Gastrocnemius medialis (tissue), 4 donors: ENCODE measurements at places on chromosomes 7 and 10. TPM values are rescaled to one million over a fixed set of nuclear protein-coding genes. Genes with fewer than 3 reads are reported as not detected.

NET1 gene
- 30.8 TPM for total RNA-seq

GRCh38 chr10:677750-678661, 11.5 kb downstream of the DIP2C start:
- no peak for DNase-seq

- DNase-seq, result peak; percentile 41
These were observed at the start of gene HTRA1 for GRCh38 chr10:122461367-122461728. Gene HTRA1, plus strand, starts transcription at chr10:122461553. Its CDS starts 100 bp downstream, at chr10:122461653.

NPTX2 gene
- 15.1 TPM for total RNA-seq

DNA sequence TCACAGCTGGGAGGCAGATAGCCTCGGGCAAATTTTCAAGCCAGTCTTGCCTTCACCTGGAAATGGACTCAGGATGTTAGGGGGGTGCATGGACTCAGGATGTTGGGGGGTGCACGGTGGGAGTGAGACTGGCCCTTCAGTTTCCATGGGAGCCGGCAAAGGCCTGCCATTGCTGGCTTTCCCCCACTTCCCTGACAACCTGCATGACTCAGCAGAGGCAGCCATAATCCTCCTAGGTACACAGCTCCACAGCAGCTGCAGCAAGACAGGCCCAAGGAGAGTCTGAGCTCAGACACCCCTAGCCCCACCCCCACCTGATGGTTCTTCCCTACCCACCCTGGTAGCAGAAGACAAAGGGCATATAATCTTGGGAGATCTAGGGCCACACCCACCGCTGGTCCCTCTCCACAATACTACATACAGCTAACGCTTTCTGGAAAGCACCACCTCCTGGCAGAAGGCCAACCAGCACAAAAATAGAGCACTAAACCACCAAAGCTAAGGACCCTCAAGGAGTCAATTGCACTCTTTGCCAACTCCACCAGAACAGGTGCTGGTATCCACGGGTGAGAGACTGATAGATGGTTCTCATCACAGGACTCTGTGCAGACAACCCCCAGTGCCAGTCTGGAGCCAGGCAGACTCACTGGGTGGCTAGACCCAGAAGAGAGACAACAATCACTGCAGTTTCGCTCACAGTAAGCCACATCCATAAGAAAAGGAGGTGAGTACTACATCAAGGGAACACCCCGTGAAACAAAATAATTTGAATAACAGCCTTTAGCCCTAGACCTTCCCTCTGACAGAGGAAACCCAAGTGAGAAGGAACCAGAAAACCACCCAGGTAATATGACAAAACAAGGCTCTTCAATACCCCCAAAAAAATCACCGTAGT, 18.3 kb downstream of the C7orf25 start:
- no peak for DNase-seq

FGL2 gene
- total RNA-seq, result 5.0 TPM

DNA sequence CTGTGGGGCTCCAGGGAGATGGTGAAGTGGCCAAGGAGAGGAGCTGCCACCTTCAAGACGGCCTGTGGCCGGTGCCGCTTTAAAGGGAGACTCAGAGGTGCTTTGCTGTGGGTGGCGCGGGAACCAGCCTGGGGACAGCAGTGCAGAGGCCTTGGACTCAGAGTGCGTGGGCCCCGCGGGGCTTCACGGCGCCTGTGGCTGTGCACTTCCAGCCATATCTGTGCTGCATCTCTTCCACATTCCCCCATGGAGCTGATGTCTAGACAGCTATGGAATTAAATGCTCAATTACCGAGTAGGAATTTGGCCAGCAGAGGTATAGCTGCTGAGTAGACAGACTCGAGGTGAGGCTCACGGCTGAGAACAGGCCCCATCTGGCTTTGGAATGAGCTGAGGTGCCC, 41.7 kb downstream of the HTRA1 start:
- DNase-seq, result no peak

DNA sequence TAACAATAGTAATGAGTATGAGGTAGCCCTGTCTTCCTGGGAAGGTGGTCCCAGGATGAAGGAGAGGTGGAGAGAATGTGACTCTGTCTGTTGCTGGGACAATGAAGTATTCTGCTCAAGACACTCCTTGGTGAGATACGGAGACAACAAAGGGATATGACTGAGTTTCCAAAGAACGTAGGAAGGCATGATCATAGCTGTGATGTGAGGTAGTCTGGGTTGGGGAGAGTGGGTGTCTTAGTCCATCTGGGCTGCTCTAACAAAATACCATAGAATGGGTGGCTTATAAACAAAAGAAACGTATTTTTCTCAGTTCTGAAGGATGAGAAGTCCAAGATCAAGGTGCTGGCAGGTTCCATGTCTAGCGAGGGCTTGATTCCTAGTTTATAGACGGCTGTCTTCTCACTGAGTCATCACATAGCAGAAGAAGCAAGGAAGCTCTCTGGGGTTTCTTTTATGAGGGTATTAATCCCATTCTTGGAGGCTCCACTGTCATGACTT, 84.9 kb upstream of the RHOBTB1 start:
- DNase-seq, result no peak

DNA sequence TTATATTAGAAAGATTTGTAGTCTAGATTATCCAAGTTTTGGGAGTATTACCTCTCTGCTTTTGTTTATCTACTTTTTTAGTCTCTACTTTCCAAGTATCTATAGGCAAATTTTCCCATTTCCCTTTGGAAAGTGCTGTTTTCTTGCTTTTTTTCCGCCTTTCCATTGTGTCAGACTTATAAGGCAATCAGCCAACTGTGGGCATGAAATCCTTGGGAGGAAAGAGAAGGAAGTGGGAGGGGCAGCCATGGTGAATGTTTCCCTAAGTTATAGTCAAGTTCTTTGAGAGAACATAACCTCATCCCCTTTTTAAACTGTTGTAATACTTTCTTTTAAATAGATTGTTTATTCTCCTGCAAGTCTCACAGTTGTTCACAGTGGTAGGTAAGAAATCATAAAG, 52.6 kb downstream of the PTEN start:
- no peak for DNase-seq

DNA sequence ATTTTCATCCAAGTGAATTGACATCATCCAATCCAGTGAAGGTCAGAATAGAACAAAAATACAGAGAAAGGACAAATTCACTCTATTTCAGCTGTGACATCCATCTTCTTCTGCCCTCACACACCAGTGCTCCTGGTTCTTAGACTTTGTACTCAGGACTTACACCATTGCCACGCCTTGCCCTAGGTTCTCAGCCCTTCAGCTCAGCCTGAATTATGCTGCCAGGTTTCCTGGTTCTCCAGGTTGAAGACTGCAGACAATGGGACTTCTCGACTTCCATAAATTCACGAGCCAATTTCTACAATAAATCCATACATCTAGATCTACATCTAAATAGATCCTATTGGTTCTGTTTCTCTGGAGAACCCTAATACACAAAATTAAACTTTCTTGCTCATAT, 181.2 kb upstream of the KCND2 start:
- DNase-seq, result no peak

- DNase-seq, result no peak
These were observed 426.0 kb downstream of the TYW1 start for GRCh38 chr7:67422601-67423000.

NYAP1 gene
- 0.29 TPM for total RNA-seq

HDAC9 gene
- 3.0 TPM for total RNA-seq

DNA sequence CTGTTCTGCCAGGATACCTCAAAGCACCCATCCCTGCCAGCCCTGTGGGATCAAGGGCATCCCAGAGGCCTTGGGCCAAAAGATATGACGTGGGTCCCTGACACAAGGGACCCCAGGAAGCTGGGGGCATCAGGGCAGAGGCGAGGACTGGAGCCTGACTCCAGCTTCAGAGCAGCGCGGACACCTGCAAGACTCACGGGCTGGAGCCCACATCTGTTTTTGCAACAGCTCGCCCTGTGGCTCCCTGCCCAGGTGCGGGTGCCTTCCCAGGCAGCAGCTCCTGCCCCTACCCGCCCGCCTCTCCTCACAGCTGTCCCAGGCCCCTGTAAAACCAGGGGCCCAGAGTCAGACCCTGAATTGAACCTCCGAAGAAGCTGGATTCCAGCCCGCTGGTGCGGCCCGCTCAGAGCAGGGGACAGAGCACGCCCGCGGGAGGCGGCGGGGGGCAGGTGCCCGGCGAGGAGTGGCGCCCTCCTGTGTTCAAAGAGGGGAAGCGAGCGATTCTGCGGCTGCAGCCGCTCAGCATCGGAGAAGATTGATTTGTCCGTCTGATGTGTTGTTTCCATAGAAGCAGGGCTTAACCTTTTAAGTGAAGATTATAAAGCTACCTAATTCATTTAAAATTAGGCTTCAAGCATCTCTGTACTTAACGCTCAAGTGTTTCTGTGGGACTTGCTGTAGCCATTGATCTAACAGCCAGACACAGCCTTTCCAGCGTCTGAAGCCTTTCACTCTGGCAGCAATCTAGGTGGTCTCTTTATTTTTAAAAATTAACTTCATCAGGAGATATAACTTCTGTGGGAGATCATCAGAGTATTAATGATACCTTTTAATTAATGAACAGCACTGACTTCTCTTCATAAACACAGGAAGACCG, 88.4 kb downstream of the BEND7 start:
- DNase-seq, result no peak

- DNase-seq, result no peak
These were observed 231.8 kb downstream of the AHR start for GRCh38 chr7:17530244-17530643.

- DNase-seq, result no peak
These were observed 198.5 kb downstream of the INHBA start for GRCh38 chr7:41504214-41504980.

DNA sequence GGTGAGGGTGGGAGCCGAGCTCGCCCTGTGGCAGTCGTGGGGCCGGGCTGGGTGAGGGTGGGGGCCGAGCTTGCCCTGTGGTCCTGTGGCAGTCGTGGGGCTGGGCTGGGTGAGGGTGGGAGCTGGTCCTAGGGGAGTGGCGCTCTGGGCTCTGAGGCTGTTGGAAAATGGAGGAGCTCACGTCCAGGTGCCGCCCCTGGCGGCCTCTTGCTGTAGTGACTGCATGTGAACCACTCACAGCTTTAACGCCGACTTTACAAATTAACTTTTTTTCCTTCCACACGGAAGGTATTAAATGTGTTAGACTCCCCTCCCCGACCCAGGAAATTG, 312.6 kb downstream of the WDR37 start:
- no peak for DNase-seq

DNA sequence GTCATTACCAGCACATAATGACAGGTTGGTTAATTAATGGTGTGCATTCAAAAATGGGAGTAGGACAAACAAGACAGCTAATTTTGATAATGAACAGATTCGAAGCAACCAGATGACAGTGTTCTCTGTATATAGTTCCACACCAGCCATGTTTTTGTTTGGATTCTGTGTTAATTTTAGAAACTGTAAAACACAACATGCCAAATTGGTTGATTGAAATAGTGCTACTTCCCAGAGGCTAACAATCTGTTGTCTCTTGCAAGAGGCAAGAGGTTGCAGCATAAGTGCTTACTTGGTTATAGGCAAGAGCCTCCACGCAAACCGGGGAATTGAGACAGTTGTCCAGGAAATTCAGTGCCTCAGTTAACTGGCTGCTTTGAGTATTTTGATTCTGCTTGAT, 170.2 kb upstream of the HABP2 start:
- DNase-seq, result no peak

GNAT3 gene
- not detected for total RNA-seq

- DNase-seq, result no peak
These were observed 7.1 kb upstream of the KCNIP2 start for GRCh38 chr10:101850749-101851148.

TMEM229A gene
- total RNA-seq, result not detected

- no peak for DNase-seq
These were observed 2.1 kb downstream of the GLCCI1 start for GRCh38 chr7:7970531-7971307.

GRCh38 chr10:2949948-2950354, 117.4 kb upstream of the PFKP start:
- no peak for DNase-seq

GRCh38 chr7:13702251-13702650, 287.2 kb downstream of the ETV1 start:
- no peak for DNase-seq

GRCh38 chr10:119445311-119445934, 97.1 kb downstream of the RGS10 start:
- peak; percentile 72 for DNase-seq

- DNase-seq, result no peak
These were observed 42.8 kb downstream of the PDLIM1 start for GRCh38 chr10:95247881-95248583.

DNA sequence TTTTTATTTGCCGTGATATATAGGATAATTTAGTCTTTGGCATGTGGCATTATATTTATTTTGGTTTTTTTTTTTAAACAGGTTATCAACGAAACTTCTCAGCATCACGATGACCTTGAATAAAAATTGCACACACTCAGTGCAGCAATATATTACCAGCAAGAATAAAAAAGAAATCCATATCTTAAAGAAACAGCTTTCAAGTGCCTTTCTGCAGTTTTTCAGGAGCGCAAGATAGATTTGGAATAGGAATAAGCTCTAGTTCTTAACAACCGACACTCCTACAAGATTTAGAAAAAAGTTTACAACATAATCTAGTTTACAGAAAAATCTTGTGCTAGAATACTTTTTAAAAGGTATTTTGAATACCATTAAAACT, 9.1 kb downstream of the VIM start:
- DNase-seq, result no peak

PRRT4 gene
- 2.2 TPM for total RNA-seq

DNA sequence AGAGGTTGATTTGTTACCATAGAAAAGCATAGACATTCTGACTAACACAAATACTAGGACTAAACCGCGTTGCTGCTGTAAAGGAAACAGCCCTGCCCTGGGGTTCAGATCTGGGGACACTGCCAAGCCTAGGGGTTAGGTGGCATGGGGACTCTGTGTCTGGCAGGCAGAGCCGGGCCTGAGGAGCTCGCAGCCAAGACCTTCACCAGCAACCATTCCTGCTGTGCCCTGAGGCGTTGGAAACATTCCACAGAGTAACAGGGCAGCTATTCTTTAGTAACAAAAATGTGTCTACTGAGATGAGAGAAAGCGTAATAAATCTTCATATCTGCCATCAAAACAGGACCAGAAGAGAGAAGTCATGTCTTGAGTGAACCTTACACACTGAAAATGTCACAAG, 280.5 kb downstream of the POM121L12 start:
- DNase-seq, result no peak

FOXI2 gene
- 0.07 TPM for total RNA-seq

MDFIC gene
- total RNA-seq, result 11.0 TPM

DNA sequence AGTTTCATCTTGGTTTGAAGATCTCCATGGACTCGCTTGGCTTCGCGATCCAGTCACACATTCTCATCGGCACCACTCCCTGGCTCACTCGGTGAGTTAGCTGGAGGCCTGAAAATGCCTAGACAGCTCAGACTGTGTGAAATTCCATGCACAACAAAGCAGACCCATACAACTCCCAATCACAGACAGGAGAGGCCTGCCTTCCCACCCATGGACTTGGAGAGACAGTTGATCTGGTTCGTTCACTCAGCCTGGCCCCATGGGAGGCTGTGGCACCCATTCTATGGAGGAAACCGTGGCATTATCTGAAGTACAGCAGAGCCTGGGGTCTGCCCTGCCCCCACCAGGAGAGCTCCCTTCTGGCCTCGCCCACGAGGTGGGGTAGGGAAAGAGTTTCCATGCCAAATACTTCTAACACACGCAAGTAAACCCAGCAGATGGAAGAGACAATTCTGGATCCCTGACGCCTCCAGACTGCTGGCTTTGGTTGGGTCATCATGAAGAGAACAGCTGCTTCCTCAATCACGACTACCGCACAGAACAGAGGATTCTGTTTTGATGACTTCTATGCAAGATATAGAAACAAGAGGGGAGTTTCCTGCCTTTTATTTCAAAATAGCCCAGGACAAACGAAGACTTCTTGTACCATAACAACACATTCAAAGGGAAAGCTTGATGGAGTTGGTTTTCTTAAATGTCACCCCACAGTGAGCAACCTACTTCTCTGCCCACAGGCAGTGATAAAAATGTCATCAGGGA, 15.9 kb downstream of the FAM53B start:
- DNase-seq, result peak; percentile 74

HTR5A gene
- total RNA-seq, result not detected
